ENCODE measurements at places on chromosomes 2 and 18. TPM values are rescaled to one million over a fixed set of nuclear protein-coding genes. Genes with fewer than 3 reads are reported as not detected.

DNA sequence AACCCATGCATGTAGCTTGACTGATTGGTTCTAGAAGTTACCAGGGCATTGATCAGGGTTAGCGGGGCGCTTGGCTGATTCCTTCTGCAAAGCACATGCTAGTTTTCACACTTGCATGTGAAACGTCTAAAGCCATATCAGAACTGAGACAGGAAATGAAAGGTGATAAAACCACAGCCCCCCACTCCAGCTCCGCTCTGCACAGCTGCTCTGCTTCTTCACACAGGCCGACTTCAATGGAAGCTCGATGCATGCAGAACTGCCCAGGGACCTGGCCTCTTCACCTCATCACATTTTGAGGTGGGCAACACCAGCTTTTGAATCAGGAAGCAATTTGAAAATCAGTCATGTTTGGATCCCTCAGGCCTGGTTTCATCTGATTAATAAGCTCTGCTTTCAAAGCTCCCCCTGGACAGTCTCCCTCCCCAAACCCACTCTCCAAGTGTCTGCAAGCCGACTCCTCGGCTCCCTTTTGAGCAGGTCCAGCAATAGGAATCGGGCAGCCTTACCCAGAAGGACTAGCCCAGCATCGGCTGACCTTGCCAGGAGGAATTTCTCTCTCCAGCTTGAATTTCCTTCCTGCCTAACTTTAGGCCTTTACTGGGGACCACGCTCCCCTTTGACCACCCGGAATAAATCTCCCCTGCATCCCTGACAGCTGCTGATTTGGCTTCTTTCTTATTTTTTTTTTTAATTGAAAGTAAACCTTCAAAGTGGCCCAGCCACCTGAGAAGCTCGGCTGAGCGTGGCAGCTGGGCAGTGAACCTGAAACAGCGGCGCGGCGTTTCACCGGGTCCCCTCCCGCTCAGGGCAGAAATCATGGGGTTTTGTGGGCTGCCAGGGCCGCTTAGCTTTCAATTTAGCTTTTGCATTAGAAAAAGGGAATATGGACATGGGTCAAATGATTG, 31.7 kb downstream of the HRH4 start:
- DNase-seq, result no peak

GRCh38 chr2:30191819-30192271, 39.5 kb upstream of the LBH start:
- DNase-seq, result no peak

DNA sequence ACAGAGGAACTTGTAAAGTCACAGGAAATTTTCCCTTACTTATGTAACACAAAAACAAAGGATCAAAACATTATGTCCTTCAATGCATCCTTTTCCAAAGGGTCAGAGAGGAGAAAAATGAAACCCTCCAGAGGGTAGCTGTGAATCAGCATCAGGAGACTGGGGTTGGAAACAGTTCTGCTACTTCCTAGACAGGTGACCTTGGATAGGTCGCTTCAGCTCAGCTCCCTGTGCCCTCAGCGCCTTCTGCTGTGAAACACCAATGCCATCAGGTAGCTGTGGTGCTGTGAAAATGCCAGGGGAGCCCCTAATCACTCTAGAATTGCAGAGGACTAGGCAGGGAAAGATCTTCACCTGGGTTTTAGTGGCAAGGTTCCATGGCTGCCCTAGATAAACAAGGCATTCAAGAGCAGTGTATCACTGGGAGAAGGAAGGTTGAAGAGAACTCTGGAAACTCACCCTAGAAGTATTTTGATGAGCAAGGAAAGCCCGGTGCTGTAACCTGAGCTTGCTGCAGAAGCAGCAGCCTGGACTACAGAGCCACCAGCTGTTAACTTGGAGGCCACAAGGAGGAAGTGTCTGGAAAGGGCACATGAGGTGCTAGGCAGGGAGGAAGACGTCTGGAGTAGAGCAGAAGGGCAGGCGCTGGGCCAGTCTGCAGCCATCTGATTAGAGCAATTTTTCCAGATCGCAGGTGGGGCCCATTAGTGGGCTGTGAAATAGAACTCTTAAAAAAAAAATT, 100.7 kb upstream of the MCFD2 start:
- no peak for DNase-seq

MAP4K4 gene
- total RNA-seq, result 84.5 TPM

IMPA2 gene
- total RNA-seq, result 15.4 TPM

PCBP1 gene
- total RNA-seq, result 467 TPM

- no peak for DNase-seq
These were observed 365 bp upstream of the RAMP1 start for GRCh38 chr2:237859082-237859433.

- DNase-seq, result no peak
These were observed 102.6 kb downstream of the TNS1 start for GRCh38 chr2:217900010-217900779.

DNA sequence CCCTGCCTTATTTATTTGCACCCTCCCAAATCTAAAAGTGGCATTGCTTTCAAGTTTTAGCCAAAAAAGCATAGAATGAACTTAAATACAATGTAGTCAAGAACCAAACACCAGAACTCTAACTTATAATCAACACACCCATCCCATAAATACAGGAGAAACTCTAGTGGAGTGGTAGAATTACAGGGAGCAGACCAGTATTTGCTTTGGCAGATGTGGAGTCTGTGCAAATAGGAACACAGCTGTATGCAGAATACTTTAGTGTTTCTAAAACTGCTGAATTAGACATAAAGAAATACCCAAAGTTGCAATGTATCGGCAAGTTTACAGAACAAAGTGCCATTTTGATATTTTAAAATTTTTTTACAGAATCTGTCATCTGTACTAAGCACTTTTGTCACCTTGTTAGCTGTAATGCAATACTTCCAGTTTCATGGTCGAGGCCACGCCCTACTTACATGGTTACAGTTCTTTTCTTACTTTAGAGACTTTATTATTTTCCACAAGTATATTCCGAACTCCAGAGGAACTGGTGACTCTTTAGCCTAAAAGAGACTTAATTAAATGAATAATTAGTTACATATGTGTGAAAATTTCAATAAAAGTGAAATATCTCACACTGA, 23.7 kb upstream of the COL5A2 start:
- no peak for DNase-seq

- peak; percentile 17 for DNase-seq
These were observed 27.7 kb downstream of the ADRA2B start for GRCh38 chr2:96088340-96089335.

DNA sequence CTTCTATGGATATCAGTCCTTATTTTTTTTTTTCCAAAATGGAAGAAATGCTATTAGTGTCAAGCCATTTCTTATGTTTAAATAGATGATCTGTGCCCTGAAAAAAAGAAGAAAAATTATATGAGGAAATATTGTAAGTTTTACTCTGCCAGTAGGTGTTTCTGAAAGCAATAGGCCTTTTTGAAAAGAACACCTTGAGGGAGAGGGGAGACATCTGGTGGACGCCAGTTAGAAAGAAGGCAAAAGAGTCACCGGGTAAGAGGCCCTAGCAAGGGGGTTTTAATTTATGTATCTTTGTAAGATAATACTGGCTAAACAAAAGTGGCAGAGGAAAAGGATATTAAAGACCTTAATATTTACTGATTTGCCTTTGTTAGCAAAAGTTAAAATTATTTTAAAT, 56.1 kb downstream of the DYNAP start:
- no peak for DNase-seq

Data from activated naive CD8-positive, alpha-beta T cell treated with anti-CD3 and anti-CD28 coated beads, Interleukin-2, amount 10 ng/mL, durations not matched to agents 7 days and 5 days (primary cell).